ENCODE measurements at places on chromosomes 7 and 10.

- no peak for DNase-seq
Observed at GRCh38 chr7:41795276-41795833, 92.5 kb upstream of the INHBA start.

DNA sequence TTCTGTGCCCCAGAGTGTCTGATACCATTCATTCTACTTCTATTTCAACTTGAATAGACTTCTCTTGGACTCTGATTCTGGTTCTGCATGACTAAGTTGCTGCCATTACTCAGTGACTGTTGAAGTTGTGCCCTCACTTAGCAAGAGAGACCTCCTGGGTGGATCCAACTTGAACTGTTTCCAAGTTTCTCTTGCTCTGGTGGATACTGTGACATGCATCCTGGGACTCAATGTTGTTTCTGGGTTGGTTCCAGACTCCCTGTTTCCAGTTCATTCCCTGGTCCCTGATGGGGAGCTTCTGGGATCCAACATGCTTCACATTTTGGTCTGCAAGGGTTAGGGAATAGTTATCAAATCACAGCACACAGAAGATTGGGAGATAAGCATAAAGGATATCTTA, 26.2 kb upstream of the PRPF18 start:
- no peak for DNase-seq

DNA sequence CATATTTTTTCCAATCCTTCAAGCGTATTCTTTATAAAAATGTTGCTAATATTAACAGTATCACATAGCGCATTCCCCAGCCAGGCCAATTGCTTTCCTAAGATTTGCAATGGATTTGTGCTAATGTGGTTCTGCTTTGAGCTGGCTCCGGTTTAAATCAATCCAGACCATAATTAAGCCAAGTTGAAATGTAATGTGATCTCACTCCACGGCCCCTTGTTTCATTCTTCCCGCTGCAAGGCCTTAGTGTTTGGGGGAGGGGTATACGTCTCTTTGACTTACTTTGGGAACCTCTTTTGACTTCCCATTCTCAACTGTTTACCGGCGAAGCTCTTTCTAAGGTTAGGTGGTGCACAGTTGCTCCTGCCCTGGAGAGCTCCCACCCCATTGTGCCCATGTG, 86.4 kb downstream of the PRPF18 start:
- DNase-seq = no peak

- DNase-seq = no peak
Observed at GRCh38 chr10:5643346-5644067, 22.9 kb downstream of the ASB13 start.

GRCh38 chr10:121675344-121675743, 77.1 kb upstream of the FGFR2 start:
- no peak for DNase-seq

DNA sequence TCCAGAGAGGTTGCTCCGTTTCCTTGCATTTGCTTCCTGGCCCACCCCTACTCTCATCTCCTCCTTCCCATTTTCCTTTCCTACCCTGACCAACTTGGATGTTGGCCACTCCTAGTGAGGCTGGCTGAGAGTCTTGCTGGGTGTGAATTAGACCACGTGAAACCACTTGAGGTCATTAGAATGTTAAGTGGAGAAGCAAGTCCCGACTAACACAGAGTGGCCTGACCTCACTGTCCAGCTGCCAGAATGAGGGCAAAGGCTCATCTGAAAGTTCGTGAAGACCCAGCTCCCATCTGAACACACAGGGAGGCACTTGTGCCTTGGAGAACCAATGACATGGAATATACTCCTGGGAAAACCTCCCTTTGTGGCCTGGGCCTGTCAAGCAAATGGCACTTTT, 80.8 kb downstream of the WDR11 start:
- no peak for DNase-seq

DNA sequence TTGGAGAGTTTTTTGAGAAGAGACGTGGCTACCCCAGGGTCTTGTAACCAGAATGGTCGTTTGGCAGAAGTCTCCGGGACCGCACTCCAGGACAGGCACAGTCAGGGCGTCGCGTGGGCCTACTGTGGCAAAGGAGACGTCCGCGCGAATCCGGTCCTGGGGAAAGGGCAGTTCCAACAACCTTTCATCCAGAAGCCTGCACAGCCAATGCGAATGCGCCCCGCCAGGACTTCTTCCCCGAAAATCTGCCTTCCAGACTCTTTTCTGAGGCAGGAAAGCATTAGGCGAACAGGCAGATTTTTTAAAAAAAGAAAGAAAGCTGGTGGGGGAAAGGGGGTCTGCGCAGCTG, 2.0 kb downstream of the HPSE2 start:
- DNase-seq = no peak

DNA sequence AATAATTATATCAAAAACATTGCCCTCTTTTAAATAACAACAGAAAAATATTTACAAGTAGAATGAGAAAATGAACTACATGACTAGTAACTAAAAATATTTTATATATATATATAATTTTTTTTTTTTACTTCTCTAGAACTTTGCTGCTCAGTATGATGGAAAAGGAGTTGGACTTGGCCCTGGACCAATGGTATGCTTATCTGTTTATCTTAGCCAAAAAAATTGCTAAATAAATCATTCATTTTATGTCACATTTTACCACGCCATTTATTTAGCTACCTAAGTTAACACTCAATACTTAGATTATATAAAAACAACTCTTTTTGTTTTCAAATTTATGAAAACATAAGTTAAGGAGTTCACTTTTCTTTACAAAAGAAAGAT, 6.7 kb downstream of the COL1A2 start:
- no peak for DNase-seq

GRCh38 chr10:94123258-94123995, 129.7 kb downstream of the PLCE1 start:
- no peak for DNase-seq

GRCh38 chr7:40843338-40843985, 708.7 kb downstream of the SUGCT start:
- DNase-seq = no peak

Data from hematopoietic multipotent progenitor cell treated with erythropoietin and hydrocortisone succinate and interleukin-3 and kit ligand, for 17 days (in vitro differentiated cells).